ENCODE measurements at places on chromosomes 5 and 9. TPM values are rescaled to one million over a fixed set of nuclear protein-coding genes. Genes with fewer than 3 reads are reported as not detected.

DNA sequence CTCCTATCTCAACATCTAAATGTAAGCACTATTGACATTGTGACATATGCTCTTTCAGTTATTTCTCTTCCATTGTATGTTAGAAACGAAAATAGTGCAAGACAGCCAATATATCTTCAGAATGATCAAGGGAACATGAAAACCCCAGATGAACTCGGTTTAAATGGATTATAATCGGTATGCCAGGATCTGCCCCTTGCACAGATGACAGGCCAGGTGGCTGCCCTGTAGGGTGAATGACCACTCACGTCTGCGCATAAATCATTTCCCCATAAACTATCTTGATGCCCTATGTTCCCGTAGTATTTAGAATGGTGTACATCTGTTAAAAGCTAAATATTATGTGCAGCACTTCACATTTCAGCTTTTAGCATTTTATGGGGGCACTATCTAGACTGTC lies 69.7 kb upstream of the RANBP3L start:
- no peak for DNase-seq

GRCh38 chr5:129541648-129542251 lies 81.7 kb downstream of the ADAMTS19 start:
- DNase-seq, result no peak

The BRD3 gene
- 44.7 TPM for total RNA-seq

DNA sequence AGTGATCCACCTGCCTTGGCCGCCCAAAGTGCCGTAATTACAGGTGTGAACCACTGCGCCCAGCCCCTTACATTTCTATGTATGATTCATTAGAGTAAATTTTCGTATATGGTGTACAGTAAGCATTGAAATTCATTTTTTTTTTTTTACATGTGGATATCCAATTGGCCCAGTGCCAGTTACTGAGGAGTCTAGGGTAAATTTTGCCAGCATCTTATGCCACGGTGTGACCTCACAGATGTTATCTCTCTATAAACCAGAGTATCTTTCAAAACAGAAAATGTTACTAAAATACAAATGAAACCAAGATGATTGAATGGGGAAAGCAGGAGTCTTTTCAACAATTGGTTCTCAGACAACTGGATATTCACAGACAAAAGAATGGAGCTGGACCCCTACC lies 64.7 kb downstream of the IPPK start:
- DNase-seq, result no peak

The IL5 gene
- total RNA-seq, result not detected

DNA sequence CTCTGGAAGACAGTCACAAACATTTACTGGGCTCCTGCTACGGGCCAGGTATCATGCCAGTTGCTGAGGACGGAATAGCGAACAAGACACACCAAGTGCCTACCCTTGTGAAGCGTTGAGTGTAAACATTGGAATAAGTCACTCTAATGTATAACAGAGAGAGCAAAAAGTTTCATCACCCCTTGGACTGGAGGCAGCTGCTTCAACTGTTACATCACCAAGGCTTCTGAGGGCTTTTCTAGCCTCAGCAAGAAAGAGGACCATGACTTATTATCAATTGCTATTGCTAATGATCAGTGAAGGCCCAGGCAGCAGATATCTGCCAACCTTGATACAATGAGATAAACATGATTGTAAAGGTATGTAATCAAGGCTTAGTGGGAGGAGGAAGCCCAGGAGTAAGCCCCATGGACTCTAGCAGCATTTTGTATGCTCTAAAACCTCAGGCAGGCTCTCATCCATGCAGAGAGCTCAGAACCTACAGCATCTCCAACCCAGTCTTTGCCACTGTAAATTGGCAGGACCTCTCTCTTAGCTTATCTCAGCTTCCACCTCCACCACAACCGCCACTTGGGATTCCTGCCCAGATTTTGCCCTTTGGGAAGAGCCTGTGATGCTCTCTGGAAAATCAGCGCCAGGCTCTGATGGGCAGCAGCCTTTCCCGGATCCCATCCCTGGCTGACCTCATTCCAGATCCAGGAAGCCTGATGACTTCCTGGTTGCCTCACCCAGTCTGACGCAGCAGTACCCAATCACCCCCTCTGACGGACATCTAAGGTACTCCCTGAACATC lies 54.5 kb downstream of the ADAM19 start:
- DNase-seq, result peak; percentile 60

The ARL14EPL gene
- total RNA-seq, result not detected

DNA sequence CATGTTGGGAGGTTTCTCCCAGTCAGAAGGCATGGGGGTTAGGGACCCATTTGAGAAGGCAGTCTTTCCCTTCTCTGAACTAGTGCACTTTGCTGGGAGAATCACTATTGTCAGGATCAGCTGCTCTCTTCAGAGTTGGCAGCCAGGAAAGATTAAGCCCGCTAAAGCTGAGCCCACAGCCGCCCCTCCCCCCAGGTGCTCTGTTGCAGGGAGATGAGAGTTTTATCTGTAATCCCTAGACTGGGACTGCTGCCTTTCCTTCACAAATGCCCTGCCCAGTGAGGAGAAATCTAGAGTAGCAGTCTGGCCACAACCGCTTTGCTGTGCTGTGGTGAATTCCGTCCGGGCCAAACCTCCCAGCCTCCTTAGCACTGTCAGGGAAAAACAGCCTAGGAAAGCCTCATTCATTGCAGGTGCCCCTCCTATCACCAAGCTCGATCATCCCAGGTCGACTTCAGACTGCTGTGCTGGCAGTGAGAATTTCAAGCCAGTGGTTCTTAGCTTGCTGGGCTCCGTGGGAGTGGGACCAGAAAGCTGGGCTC lies 69.8 kb downstream of the CNTLN start:
- no peak for DNase-seq

The TNC gene
- total RNA-seq, result 61.2 TPM

The ALDH1A1 gene
- total RNA-seq, result 18.7 TPM

The PCSK5 gene
- total RNA-seq, result 13.8 TPM

The INVS gene
- total RNA-seq, result 24.1 TPM

- DNase-seq, result no peak
These were observed 331.3 kb upstream of the SEMA6A start for GRCh38 chr5:116905885-116906284.

- peak; percentile 67 for DNase-seq
These were observed 915 bp downstream of the ZFAND5 start for GRCh38 chr9:72363908-72364678.

- DNase-seq, result no peak
These were observed 157.1 kb downstream of the ZNF462 start for GRCh38 chr9:107020040-107020530.

- DNase-seq, result no peak
These were observed 192.5 kb downstream of the CDK5RAP2 start for GRCh38 chr9:120387257-120388002.

The ENG gene
- total RNA-seq, result 83.6 TPM

- DNase-seq, result no peak
These were observed 83.3 kb downstream of the DAPK1 start for GRCh38 chr9:87580941-87581438.

The CDKN2B-AS1 gene
- 1.5 TPM for total RNA-seq

DNA sequence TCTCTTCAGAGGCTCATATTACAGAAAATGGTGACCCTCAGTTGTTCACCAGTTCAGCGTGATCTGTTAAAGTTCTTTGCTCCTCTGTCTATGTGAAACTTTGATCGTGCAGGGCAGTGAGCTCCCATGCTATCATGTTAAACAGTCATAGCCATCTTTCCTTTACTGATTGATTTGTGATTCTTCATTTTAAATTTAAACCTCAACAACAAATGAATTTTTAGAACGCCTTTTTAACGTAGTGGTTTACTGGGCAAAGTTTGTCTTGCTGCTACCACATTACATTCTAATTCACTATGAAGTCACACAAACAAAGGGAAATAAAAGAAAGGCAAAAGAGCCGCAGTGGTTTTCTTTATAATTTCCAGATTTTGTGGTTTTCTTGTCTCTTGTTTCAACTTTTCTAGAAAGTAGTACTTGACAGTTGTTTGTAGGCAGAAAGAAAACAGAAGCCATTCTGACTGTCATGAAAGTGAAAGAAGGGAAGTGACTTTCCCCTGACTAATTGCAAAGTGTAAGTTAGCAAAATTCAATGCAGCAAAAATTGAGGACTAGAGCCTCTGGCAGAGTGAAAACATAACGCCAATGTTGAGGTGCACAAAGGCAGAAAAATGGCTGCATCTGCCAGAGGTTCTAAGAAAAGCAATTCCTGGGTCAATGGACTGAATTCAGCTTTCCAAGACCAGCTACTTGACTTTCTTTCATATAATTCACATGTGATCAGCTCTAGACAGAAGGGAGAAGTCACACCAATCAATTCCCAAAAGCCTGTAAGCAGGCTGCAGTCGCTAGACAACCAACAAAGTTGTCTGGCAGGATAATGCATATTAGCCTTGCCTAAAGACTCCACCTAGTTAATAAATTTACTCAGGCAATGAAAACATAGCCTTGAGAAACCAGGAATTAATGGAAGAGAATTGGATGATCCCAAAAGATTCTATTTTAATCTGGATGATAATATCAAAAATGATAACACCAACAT lies 7.1 kb upstream of the IFNA6 start:
- no peak for DNase-seq

DNA sequence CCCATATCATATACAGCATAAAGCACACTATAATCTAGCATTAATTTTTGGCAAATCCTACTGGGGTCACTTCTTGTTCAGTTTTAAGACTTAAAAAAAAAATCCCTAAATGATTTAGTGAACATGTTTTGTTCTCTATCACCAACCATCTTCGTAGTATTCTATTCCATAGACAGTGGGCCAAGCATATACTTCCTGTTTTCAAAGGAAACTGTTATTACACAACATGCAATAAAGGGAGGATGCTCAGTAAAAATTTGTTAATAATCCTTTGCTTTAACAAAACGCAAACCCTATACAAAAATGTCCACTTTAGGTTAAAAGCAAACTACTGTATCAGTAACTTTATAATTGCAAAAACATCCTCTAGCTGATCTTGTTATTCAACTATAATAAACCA lies 13.0 kb downstream of the CCNH start:
- DNase-seq, result no peak

DNA sequence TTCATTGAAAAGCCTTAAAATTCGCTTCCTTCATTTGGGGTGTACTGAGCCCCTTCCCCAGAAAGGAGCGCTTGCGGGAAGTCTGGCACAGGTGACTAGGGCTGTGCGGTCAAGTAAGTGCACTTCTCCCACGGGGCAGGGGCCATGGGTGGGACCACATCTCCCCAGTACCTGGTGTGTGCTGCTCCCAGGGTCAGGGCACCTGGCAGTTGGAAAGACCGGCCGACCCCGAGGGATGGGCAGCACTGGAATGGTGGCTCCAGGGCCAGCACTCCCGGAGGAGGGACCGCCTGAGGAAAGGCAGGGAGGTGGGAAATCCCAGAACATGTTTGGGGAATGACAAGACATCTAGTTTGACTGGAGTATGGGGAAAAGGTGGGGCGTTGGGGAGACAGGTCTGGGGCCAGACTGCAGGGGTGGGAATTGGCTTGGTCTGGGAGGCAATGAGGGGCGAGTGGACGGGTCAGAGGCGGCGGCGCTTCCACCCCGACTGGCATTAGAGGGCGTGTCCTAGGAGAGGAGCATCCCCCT lies 727 bp upstream of the GLIPR2 start:
- DNase-seq, result no peak

DNA sequence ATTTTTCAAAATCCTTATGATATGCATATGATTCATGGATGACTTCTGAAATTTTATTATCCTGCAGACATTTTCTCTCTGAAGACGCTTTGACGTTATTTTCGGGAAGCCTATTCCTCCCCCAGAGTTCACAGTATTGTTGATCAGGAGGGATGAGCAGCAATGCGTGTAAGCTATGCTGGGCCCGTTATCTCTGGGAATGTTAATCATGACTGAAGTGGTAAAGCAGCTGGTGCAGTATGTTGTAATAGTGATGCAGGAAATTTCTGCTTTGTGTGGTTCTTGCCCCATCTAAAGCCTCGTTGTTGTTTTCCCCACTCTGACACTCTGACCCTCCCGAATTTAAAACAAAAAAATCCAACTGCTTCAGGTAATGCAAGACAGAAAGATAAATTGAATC lies 1797.8 kb upstream of the WWC1 start:
- no peak for DNase-seq

- DNase-seq, result no peak
These were observed 21.7 kb upstream of the FAT2 start for GRCh38 chr5:151612689-151613427.

The FOXI1 gene
- total RNA-seq, result not detected

GRCh38 chr9:18825656-18826170 lies 207.3 kb downstream of the SAXO1 start:
- DNase-seq, result no peak

DNA sequence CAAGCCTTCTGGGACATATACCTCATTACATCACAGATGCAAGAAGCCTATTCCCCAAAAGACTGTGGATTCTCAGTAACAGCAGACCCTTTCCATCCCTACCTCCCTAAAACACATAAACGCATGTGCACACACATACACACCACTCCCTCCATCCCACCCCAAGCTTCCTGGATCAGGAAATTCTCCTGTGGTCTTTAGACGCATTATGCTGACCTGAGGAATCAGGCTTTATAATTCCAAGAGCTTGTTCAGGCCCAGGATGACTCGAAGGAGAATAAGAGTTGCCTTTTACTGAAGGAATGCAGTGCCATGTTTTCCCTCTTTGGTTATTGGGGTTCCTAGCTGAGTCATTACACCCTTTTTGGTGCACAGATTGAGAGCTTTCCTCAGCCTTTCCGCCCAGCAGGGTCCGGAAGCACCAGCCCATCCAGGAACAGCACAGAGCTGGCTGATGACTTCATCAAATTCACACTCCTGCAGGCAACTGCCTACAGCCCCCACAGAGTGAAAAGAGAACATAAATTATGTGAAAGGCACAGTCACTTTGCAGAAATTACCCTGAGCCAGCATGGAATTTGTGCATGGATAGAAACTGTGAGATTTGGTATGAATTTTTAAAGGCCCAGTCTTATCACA lies 385.0 kb upstream of the TRPC7 start:
- DNase-seq, result no peak

GRCh38 chr5:124952079-124952478 lies 205.6 kb upstream of the ZNF608 start:
- no peak for DNase-seq

DNA sequence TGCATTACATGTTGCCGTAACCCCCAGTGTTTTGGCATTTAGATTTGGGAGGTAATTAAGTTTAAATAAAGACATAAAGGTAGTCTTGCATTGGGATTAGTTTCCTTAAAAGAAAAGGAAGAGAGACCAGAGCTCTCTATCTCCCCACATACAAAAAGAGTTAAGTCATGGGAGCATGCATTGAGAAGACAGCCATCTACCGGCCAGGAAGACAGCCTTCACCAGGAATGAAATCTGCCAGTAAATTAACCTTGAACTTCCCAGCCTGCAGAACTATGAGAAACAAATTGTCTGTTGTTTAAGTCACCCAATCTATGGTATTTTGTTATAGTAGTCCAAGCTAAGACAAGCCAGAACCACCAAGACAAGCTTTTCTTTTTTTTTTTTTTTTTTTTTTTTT lies 567.0 kb upstream of the CDH18 start:
- no peak for DNase-seq
